ENCODE measurements at places on chromosomes 2 and 18. TPM values are rescaled to one million over a fixed set of nuclear protein-coding genes. Genes with fewer than 3 reads are reported as not detected.

The MZT2B gene
- polyA plus RNA-seq: 166 TPM

The GDF7 gene
- polyA plus RNA-seq: 0.13 TPM

The ZBTB7C gene
- 1.7 TPM for polyA plus RNA-seq

The MC2R gene
- 0.06 TPM for polyA plus RNA-seq

The SPEG gene
- polyA plus RNA-seq: 35.1 TPM

The SERPINB7 gene
- polyA plus RNA-seq: 0.09 TPM

The DLGAP1 gene
- polyA plus RNA-seq: 0.69 TPM

The EFR3B gene
- polyA plus RNA-seq: 6.2 TPM

The ELAC1 gene
- 11.8 TPM for polyA plus RNA-seq

The LCT gene
- 79.1 TPM for polyA plus RNA-seq

The XDH gene
- 138 TPM for polyA plus RNA-seq

The ZAP70 gene
- 5.1 TPM for polyA plus RNA-seq

The DPP4 gene
- polyA plus RNA-seq: 145 TPM

The ALPI gene
- 80.6 TPM for polyA plus RNA-seq

The SNORC gene
- 6.9 TPM for polyA plus RNA-seq

The KYNU gene
- polyA plus RNA-seq: 3.1 TPM

The CRYGD gene
- 0.52 TPM for polyA plus RNA-seq

The AQP12A gene
- 5.0 TPM for polyA plus RNA-seq

The WNT6 gene
- polyA plus RNA-seq: 0.24 TPM
